ENCODE measurements at places on chromosomes 13 and 19. TPM values are rescaled to one million over a fixed set of nuclear protein-coding genes. Genes with fewer than 3 reads are reported as not detected.

DNA sequence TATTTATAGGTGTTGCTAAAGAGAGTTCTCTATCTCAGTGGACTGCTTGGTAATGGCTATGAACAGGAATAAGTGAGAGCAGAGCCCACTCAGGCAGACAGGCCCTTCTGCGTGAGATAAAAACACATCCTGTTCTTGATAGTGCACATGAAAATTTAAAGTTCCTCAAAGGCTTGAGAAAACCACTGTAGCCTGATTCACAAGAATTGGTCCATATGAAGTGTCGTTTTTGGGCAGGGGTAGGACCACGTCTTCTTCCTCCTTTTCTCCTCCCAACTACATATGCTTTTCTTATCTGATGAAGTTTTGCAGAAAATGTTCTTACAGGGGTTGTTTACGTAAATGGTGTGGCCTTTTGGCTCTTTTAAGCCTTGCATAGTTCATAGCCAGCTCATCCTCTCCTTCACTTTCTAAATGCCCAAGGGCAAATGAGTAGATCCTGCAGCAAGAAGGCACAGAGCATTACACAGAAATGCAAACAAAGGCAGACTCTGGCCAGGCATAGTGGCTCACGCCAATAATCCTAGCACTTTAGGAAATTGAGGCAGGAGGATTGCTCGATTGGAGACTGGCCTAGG is 53.8 kb downstream of the RNF6 start:
- no peak overlapping the region for H3K4me3 ChIP-seq
- H3K36me3 ChIP-seq, result no peaks in the 10 kb centered on the region
- no peak overlapping the region for H3K27ac ChIP-seq
- no peaks in the 10 kb centered on the region for H3K4me1 ChIP-seq
- no peaks in the 10 kb centered on the region for H3K27me3 ChIP-seq
- no peak for DNase-seq

- H3K27me3 ChIP-seq, result no peaks in the 10 kb centered on the region
- H3K4me1 ChIP-seq, result no peaks in the 10 kb centered on the region
- no peak for DNase-seq
- H3K36me3 ChIP-seq, result no peaks in the 10 kb centered on the region
Observed at GRCh38 chr13:57739089-57739488, 107.5 kb downstream of the PCDH17 start.

DNA sequence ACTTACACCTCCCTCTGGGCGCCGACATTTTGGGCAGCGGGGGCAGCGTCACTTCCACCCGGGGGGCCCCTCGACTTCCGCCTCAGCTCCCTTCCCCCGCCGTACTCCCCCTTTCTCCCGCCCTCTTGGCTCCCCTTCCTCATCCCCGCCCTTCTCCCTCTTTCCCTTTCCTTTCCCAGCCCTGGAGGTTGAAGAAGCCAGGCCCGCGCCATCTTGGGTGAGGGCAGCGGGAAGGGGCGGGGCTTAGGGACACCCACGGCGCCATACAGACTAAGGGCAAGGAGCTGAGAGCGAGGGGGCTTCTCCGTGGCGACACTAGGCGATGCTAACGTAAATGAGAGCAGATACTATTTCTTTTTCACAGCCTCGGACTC is at the start of gene FIZ1:
TSS of gene FIZ1 (minus strand) at position 50 of the 374 bp plus-strand sequence. CDS start 1,652 bp downstream, outside the sequence.
- H3K4me1 ChIP-seq, result peaks cover 18% of the 10 kb centered on the region
- peak; percentile 94 for DNase-seq
- H3K27me3 ChIP-seq, result no peaks in the 10 kb centered on the region
- H3K27ac ChIP-seq, result peak within 1 kb of the TSS; percentile 91
- H3K36me3 ChIP-seq, result peaks cover 12% of the 10 kb centered on the region

DNA sequence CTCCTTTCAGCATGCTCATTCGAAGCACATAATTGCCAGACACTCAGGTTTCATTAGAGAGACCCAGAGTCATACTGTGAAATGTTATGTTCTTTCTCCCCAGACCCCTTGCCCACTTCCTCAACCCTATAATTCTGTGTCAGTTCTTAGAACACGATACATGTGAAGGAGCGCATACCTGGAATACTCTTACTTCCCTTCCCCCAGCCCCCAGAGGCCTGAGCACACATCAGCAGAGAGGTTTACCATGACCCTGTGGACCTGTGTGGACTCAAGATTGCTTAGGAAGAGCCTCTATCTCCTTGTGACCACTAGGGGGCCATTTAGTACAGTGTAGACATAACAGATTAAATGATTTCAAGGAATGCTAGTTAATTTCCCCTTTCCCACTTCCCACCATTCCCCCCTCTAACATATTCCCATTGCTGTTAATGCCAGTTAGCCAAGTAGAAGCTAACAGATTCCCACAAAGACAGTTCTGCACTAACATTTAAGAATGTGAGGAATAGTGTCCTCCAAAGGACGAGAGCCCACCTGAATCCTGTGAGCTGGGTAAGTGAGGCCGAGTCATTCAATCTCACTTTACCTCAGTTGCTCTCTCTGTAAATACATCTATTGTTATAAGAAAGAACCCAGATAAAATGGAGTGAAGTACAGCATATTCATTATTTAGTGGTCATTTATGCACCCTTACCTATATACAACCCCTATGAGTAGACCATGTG is 154.2 kb upstream of the MAB21L1 start:
- H3K4me3 ChIP-seq, result no peak overlapping the region
- DNase-seq, result no peak
- H3K4me1 ChIP-seq, result no peaks in the 10 kb centered on the region
- no peaks in the 10 kb centered on the region for H3K36me3 ChIP-seq
- no peaks in the 10 kb centered on the region for H3K27me3 ChIP-seq
- H3K27ac ChIP-seq, result no peak overlapping the region

- peaks cover 5% of the 10 kb centered on the region for H3K4me1 ChIP-seq
- no peak overlapping the region for H3K27ac ChIP-seq
- H3K36me3 ChIP-seq, result no peaks in the 10 kb centered on the region
- no peak for DNase-seq
Observed at GRCh38 chr19:20235156-20235555, 68.1 kb downstream of the ZNF486 start.

- peak within 1 kb of the TSS; percentile 66 for H3K4me3 ChIP-seq
- peak within 1 kb of the TSS; percentile 93 for H3K27ac ChIP-seq
- no peaks in the 10 kb centered on the region for H3K27me3 ChIP-seq
- H3K4me1 ChIP-seq, result peaks cover 49% of the 10 kb centered on the region
Observed at GRCh38 chr19:40798683-40799557, at the start of gene EGLN2. Gene EGLN2, plus strand, starts transcription at chr19:40799191. Its CDS starts 1,382 bp downstream, at chr19:40800573.

- H3K27me3 ChIP-seq, result no peaks in the 10 kb centered on the region
- H3K27ac ChIP-seq, result no peak overlapping the region
- no peaks in the 10 kb centered on the region for H3K36me3 ChIP-seq
- H3K4me3 ChIP-seq, result no peak overlapping the region
- no peaks in the 10 kb centered on the region for H3K4me1 ChIP-seq
Observed at GRCh38 chr13:59178344-59178743, 985.4 kb downstream of the DIAPH3 start.

DNA sequence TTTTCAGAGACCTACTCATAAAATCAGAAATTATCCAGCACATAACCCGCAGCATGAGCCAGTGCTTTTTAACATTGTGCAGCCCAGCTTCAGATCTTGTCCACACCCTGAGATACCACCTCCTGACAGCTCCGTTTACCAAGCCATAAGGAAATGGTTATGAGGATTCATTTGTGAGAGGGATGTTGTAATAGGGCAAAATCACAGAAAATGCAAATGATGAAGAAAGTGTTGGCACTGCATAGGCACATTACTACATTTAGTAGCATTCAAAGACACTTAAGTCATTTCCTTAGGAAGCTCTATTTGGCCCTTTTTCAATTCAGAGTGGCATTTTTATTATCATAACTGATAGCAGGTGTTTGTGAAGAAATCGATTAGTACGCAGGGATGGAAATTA is 277.5 kb downstream of the DNAJC15 start:
- no peaks in the 10 kb centered on the region for H3K4me1 ChIP-seq
- H3K27me3 ChIP-seq, result no peaks in the 10 kb centered on the region
- no peak overlapping the region for H3K4me3 ChIP-seq
- DNase-seq, result no peak

GRCh38 chr13:33556828-33557227 is 261.1 kb upstream of the RFC3 start:
- no peaks in the 10 kb centered on the region for H3K4me1 ChIP-seq
- H3K27me3 ChIP-seq, result no peaks in the 10 kb centered on the region
- H3K36me3 ChIP-seq, result no peaks in the 10 kb centered on the region
- no peak overlapping the region for H3K27ac ChIP-seq
- DNase-seq, result no peak

DNA sequence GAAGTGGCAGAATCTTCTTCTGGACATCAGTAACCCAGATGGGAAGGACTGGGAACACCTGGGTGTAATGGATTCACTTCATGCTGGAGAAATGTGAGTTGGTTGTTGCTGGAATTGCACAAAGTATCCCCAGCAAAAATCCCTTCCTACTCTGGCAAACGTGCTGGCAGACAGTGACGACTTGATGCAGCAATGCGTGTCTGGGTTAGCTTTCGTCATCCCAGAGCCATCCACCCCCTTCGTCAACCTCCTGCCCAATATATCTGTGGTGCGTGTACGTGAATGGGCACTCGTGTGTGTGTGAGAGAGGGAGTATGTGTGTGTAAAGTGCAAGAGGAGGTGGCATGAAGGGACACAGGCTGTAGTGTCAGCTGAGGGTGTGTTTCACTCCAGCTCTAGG is 70.9 kb downstream of the TM9SF2 start:
- H3K4me3 ChIP-seq, result no peak overlapping the region
- no peak for DNase-seq

DNA sequence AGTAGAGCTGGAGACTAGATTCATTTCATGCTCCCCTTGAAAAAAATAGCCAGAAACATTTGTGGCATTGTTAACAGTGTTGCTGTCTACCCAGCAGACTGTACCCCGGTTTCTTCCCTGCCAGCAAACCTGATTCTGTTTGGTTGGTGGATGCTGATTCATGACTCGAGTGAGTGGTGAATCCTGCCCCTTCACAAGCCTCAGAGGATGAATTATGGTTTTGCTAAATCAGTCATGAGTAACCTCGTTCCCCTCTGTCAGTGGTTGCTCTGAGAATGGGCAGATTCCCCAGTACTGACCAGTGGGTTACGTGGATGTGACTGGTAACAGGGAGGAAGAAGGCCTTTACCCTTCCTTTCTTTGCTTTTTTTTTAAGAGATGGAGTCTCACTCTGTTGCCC is 10.1 kb downstream of the NLRP12 start:
- H3K4me3 ChIP-seq, result no peak overlapping the region
- H3K4me1 ChIP-seq, result no peaks in the 10 kb centered on the region
- no peaks in the 10 kb centered on the region for H3K36me3 ChIP-seq
- DNase-seq, result no peak
- H3K27me3 ChIP-seq, result no peaks in the 10 kb centered on the region

- DNase-seq, result no peak
- H3K27ac ChIP-seq, result peak overlapping the region; percentile 90
- H3K4me3 ChIP-seq, result peak overlapping the region; percentile 81
- H3K27me3 ChIP-seq, result no peaks in the 10 kb centered on the region
Observed at GRCh38 chr13:46553521-46553885, 533 bp downstream of the LRCH1 start.

DNA sequence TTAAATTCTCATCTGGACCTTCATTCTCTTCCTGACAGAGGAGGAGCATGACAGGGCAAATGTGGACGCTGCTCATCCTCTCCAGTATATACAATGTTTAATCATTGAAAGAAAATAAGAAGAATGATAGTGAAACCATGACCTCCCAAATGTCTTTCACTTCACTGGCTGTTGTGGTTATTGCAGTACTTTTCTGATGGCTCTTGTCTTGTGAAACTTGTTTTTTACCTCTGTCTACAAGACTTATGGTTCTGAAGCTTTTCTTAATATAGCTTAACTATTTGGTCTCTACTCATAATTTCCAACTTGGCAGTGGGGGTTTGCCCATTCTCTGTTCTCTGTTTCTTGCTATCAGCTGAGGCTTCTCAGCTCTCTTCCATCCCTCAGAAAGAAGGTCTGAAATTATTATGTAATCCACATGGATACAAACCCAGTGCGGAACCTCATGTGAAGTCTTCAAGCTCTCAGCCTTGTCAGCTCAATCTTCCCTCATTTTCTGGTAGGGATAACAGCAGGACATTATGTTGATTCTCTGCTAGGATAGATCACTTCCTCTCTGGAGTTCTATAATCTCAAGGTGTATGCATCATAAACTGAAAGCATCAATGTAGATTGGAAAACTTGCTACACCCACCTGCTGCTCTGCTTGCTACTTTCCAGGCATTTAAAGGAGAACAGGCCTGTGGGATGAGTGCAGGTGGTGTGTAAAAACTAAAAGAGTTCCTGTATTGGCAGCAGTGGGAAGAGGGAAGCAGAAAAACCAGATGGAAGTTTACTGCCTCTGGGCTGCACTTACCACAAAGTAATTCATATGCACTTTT is 250.3 kb upstream of the HTR2A start:
- H3K27me3 ChIP-seq, result no peaks in the 10 kb centered on the region
- no peak overlapping the region for H3K27ac ChIP-seq
- no peaks in the 10 kb centered on the region for H3K36me3 ChIP-seq
- DNase-seq, result no peak

DNA sequence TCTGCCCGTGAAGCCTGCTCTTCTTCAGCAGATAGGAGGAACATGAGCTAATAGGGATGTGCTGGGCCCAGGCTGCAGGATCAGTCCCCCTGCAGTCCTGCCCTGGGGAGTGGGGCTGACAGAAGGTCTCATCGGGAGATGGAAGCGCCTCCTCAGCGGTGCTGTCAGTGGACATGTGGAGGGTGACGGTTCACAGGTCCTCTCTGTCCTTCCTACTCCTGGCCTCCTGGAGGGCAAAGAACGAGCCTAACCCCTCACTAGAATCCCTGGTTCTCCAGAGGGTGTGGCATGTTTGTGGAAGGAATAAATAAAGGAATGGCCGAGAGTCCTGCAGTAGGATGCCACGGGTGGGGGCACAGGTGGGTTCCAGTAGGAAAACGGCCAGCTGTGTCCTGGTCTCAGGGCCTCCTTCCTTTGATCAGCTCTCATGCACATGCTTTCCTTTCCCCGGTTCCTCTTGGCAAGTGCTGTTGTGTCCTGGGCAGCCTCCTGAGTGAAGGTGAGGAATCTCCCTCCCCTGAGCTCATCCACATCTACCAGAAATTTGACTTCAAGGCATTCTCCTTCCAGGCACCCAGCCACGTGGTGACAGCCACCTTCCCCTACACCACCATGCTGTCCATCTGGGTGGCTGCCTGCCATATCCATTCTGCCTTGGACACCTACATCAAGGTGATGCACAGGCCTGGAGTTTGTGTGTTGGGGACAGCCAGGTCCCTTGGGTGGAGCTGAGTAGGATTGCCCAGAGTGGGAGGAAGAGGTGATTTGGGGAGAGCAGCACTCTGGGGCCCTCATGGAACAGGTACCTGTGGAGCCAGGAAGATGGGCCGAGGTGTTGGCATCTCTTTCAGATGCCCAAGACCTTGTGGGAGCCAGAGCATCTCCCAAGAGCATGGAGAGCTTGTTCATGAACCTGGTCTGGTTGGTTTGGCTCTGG is 28.6 kb upstream of the ZNF492 start:
- no peaks in the 10 kb centered on the region for H3K4me1 ChIP-seq
- no peak overlapping the region for H3K27ac ChIP-seq
- no peaks in the 10 kb centered on the region for H3K36me3 ChIP-seq
- DNase-seq, result no peak
- H3K27me3 ChIP-seq, result no peaks in the 10 kb centered on the region
- H3K4me3 ChIP-seq, result no peak overlapping the region

CD70 gene
- 70.0 TPM for total RNA-seq

GJB6 gene
- 7.7 TPM for total RNA-seq

CNMD gene
- total RNA-seq, result not detected

PSG2 gene
- total RNA-seq, result not detected

APBA3 gene
- 36.3 TPM for total RNA-seq

B3GNT3 gene
- not detected for total RNA-seq

TINCR gene
- total RNA-seq, result 0.20 TPM

WDR88 gene
- total RNA-seq, result not detected
